ENCODE measurements at places on chromosomes 11 and 22.

DNA sequence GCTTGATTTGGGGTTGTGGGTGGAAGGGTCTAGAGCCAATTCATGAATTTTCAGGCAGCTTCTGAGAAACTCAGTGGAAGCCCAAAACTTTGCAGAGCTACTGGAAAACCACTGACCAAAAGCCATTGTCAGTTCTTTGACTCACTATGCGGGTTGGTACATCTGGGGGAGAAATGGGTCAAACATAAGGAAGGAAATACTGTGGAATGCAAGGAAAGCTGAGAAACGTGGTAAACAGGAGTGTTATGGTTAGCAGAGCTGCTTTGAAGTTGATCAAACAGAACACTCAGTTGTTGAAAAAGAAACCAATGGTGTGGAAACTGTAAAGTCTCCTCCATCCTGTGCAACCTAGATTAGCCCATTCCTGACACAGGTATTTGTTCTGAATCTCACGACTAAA, 6.3 kb upstream of the ABTB2 start:
- no peak for DNase-seq

- no peak for DNase-seq
These were observed 429 bp downstream of the PGGHG start for GRCh38 chr11:289398-289711.

- DNase-seq: no peak
These were observed 43.2 kb upstream of the YPEL1 start for GRCh38 chr22:21778705-21779363.

GRCh38 chr11:63622323-63622722, 8.1 kb upstream of the PLAAT3 start:
- DNase-seq: no peak

DNA sequence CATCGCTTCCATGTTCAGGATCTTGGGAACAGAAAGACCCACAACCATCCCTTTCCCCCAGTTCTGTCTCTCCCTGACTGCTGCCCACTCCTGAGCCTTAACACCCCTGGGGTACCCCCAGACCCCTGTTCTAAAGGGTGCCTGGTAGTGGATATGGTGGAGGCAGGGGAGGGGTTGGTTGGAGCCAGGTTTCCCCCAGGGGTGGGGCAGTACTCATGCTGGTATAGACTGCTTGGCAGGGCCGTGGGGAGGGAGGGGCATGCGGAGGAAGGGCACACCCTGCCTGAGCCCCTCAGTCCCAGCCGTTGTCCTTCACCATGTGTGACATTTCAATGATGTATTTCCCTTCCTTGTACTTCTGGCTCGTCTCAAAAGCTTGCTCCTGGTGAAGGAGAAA, 4.0 kb downstream of the YPEL4 start:
- no peak for DNase-seq

GRCh38 chr22:17769716-17770082, 4.6 kb downstream of the BID start:
- DNase-seq: no peak

DNA sequence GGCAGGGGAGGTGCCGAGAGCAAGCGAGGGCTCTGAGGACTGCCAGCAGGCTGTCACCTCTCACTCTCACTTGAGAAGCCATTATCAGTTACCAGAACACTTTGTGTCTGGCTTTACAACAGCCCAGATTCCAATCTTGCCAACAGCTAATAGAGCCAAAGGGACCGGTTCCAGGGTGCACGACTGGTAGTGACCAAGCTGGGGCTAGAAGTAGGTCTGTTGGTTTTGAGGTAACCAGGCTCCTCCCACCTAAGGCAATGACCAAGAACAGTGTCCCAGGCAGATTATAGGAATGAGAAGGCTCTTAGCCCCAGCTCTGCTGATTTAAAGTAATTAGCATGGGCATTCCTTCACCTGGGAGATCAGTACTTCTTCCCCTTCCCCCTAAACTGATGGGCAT, 7.2 kb upstream of the IL10RA start:
- no peak for DNase-seq

GRCh38 chr11:62201376-62201775, 7.1 kb upstream of the SCGB2A1 start:
- DNase-seq: no peak

DNA sequence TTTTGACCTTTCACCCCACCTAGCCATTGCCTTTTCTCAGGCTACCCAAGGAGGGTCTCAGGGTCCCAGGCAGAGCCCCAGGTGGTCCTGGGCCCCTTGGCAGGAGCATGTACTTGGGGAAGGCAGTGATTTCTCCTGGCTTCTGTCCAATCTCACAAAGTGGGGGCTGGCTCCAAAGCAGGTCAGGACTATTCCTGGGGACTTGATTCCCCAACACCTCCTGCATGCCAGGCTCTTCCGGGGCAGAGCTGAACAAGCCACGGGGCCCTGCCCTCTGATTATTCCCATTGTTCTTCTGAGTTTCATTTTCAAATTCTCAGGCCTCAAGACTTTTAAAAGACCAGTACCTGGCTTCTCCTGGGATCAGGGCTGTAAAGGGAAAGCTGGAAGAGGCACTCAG, 1.5 kb upstream of the TCF20 start:
- no peak for DNase-seq

DNA sequence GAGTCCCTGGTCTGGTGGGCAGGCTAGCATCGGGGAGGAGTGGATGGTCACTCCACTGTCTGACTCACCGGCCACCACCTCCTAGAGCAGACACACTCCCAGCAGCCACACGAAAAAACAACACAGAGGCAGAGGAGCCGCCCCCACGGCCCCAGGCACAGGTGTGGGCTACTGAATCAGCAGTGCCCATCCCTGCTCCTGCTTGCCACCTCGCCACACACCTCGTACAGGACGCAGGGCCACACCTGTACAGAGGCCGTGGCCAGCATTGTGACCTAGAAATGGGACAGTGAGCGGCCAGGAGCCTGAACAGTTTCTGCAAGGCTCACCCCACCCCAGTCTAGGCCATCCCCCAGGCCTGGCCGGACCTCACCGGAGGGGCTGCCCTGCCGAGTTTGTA, 14.0 kb downstream of the TRIM29 start:
- no peak for DNase-seq

DNA sequence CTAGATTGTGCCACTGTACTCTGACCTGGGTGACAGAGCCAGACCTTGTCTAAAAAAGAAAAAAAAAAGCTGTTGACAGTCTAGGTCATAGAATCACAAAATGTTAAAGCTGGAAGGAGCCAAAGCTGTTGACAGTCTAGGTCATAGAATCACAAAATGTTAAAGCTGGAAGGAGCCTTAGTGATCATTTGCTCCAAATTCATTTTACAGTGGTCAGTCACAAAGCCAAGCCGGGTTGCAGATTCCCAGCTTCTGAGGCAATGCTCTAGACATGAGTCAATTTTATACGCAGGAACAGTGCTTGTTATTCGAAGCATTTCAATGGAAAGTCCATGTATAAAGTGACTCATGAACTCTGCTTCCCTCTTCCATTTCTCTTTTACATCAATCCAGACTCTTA, 47.4 kb downstream of the SYT13 start:
- DNase-seq: no peak

DNA sequence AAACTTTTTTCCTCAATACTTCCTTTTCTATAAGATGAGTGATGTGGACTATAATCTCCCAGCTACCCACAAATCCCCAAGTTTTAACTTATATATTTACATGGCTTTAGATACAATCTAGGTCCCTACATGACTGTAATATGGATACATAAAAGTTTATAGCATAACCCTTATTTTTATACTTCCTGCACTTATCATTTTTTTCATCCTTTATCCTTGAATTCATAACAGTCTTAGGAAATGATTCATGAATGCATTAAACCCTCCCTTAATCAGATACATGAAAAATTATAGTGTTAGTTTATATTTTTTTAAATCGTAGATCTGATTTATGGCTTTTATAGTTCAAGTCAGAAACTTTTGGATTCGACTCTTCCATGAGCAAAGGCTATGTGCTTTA, 195.8 kb downstream of the MAML2 start:
- DNase-seq: no peak

GRCh38 chr11:14725150-14725549, 81.5 kb downstream of the PDE3B start:
- no peak for DNase-seq

DNA sequence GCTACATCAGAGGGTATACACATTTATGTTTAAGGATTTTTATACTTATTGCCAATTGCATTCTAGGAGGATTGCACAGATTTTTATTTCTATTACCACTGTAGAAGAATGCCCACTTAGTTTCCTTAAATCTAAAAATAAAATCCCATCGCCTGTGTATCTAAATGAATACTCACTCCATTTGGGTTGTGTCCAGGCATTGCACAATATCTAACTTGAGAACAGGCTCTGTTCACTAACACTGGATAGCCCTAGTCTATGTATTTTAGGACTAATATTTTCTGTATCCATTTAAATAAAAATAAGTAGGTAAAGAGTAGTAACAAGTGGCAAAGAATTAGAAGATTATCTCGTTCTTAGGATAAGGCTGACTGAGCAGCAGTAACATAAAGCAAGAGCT, 4.1 kb downstream of the C11orf52 start:
- DNase-seq: no peak

- no peak for DNase-seq
These were observed 8.7 kb downstream of the CCDC83 start for GRCh38 chr11:85863855-85864254.

DNA sequence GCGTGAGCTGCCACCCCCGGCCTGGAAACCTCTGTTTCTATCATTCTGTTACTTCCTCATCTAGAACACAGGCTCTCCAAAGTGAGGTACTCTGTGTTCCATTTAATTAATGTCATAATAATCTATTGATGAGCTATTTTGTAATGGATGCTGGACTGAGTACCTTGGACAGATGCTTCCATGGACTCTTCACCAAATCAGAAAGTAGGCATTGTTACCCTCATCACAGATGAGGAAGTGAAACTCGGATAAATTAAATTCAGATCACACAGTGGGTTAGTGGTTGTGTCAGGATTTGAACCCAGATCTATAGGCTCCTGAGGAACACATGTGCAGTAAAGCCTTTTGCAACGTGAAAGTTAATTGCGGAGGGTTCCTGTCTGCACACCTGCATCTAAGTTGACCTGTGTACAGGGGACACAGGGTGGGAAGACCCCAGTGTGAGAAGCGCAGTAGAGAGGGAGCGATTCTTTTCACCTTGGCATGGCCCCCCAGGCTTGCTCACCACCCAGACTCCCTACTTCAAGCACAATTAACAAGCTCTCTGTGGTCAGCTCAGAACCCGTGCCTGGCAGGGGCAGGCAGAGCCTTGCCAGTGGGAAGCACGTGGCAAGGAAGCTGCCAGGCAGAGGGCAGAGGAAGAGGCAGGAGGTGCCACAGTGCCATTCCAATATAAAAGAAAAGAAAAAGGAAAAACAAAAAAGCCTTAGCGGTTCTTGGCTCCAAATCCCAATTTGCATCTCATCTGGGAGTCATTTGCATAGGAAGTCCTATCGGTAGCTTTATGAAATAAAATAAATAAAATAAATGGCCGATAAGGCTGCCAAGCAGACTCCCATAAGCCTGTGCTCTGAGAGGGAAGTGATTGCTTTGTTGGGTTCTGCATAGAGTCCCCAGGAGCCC, 239.3 kb downstream of the GRIK4 start:
- DNase-seq: no peak

DNA sequence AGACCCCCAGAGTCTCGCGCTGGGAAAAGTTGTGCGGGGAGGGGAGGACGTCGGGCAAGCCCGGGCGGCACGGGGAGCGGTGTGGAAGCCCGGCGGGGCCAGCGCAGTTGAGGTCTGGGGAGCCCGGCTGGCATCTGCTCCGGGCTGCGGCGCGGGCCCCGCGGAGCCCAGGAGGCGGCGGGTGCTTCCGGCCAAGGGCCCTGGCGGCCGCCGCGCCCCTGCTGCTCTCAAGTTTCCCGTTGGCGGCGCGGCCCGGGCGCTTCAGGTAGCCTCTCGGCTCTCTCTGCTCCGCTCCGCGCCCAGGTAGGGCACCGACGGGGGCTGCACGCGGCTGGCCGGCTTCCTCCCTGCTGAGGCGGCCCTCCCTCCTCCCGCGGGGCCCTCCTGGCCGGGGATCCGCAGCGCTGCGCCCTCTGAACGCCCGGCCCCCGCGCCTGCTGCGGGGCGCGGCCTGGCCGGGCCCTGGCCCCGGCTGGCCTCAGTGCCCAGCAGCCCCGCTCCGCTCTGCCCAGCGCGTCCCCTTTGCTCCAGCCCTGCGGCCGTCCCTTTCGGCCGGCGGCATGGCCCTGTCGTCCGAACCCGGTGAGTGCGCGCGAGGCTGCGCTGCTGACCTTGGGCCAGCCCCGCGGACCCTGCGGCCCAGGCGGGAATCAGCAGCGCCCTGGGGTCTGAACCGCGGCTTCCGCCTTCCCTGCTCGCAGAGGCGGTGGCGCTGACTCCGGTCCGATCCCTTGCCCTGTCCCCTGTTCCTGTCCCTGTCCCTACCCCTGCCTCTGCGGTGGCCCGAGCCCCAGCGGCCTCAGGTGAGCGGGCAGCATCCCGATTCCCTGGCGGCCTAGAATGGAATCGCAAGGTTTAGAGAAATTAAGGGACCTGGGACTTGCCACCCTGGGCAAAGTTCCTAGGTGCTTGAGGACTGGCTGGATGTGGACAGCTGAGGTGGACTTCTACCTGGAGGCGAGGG, 4.3 kb upstream of the AMPD3 start:
- DNase-seq: peak; percentile 48

- no peak for DNase-seq
These were observed 38.1 kb upstream of the SWAP70 start for GRCh38 chr11:9625728-9626127.

- no peak for DNase-seq
These were observed 97.2 kb downstream of the TRAF6 start for GRCh38 chr11:36412781-36413383.

Data from CD4-positive, alpha-beta T cell treated with Interleukin-21 for 1 hour (primary cell).